ENCODE measurements at places on chromosomes 13 and 19.

- H3K4me3 ChIP-seq = no peak overlapping the region
- H3K27me3 ChIP-seq = peaks cover 1% of the 10 kb centered on the region
- peaks cover 12% of the 10 kb centered on the region for H3K4me1 ChIP-seq
- no peak for DNase-seq
Observed at GRCh38 chr13:46982856-46983582, 86.2 kb upstream of the HTR2A start.

- H3K27me3 ChIP-seq = no peaks in the 10 kb centered on the region
- no peak overlapping the region for H3K4me3 ChIP-seq
- H3K27ac ChIP-seq = no peak overlapping the region
- no peaks in the 10 kb centered on the region for H3K4me1 ChIP-seq
- DNase-seq = no peak
Observed at GRCh38 chr19:3528539-3529211, 10.3 kb upstream of the TEKTIP1 start.

DNA sequence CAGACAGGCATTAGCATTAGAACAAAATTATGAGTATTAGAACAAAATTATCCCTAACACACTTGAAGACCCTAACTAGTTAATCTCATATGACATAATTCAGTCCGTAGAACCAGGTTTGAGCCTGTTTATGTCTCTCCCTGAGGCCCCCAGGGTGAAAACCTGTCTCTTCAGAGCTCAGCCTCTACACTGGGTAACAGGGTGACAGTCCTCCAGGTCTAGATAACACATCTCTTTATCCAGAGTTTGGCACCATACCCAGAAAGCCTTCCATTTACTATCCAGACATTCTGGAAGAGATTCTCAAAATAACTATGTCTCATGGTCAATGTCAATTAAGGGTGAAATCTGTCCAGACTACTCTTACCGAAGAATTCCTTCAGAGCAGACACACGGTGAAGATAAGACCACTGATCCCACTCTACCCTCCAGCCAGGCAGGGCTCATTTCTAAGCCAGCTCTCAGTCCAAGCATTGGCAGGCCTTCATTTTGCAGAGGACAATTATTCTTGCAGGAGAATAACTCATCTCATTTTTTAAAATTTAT is 1195.3 kb downstream of the EFNB2 start:
- H3K4me1 ChIP-seq = peaks cover 3% of the 10 kb centered on the region
- H3K36me3 ChIP-seq = no peaks in the 10 kb centered on the region
- H3K4me3 ChIP-seq = no peak overlapping the region
- no peak for DNase-seq
- no peak overlapping the region for H3K27ac ChIP-seq
- peaks cover 3% of the 10 kb centered on the region for H3K27me3 ChIP-seq

DNA sequence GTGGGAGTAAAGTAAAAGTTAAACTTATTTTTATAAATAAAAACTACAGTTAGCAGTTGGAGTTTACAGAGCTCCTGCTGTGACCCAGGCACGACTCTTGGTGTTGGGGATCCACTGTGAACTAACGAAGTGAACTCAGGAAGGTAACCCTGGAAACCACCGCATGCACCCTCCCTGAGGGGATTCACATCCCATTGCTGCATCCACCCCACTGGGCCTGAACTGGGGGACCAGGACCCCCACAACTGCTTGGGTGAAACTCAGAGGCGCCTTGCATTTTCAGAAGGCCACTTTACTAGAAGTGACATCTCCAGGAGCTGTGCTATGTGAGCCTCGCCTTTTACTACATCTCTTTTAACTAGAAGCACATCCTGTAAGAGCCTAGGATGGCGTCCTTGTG is 166.4 kb downstream of the TEX29 start:
- no peak for DNase-seq
- H3K4me3 ChIP-seq = no peak overlapping the region
- no peaks in the 10 kb centered on the region for H3K4me1 ChIP-seq
- H3K36me3 ChIP-seq = no peaks in the 10 kb centered on the region

- no peaks in the 10 kb centered on the region for H3K36me3 ChIP-seq
- H3K27me3 ChIP-seq = no peaks in the 10 kb centered on the region
- H3K4me1 ChIP-seq = no peaks in the 10 kb centered on the region
- no peak overlapping the region for H3K27ac ChIP-seq
- DNase-seq = no peak
- H3K4me3 ChIP-seq = no peak overlapping the region
Observed at GRCh38 chr13:96822895-96823294, 171.4 kb downstream of the OXGR1 start.

All from naive thymus-derived CD8-positive, alpha-beta T cell (primary cell).